ENCODE measurements at places on chromosomes 5 and 9.

- DNase-seq = no peak
Measured at GRCh38 chr5:142529626-142530278, 156.1 kb downstream of the FGF1 start.

- no peak for DNase-seq
Measured at GRCh38 chr5:161040818-161041217, 188.8 kb upstream of the ATP10B start.

DNA sequence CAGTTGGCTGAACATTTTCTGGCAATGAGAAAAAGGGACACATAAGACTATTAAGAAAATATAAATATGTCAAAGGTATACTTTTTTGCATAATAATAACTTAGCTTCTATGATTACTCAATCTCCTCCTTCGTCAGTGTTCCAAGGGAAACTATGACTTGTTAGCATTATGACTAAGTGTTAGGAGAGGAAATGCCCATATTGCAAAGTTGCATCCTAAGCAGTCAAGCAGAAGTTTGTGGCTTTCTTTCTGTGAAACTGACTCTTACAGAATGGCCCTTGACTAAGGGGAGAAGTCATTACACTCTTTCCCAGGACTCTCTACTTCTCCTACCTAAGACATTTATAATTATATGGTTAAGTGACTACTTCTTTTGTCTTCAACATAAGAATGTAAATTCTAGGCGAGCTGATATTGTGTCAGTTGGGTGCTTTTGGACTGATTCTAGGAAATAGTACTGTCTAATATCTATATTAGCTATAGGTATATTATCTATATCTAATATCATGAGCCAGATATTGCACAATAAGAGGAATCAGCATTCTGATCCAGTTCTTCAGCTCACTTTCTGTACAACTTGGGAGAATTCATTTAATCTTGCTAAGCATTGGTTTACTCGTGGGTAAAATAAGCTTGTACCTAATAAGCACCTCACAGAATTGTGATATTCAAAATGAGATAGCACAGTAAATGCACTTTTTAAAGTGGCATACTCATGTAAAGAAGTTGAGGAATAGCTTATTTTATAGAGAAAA is 16.4 kb upstream of the SPINK6 start:
- no peak for DNase-seq

- DNase-seq = no peak
Measured at GRCh38 chr5:68423154-68423811, 207.7 kb downstream of the PIK3R1 start.

- DNase-seq = no peak
Measured at GRCh38 chr9:127418037-127418471, 6.1 kb upstream of the ZNF79 start.

DNA sequence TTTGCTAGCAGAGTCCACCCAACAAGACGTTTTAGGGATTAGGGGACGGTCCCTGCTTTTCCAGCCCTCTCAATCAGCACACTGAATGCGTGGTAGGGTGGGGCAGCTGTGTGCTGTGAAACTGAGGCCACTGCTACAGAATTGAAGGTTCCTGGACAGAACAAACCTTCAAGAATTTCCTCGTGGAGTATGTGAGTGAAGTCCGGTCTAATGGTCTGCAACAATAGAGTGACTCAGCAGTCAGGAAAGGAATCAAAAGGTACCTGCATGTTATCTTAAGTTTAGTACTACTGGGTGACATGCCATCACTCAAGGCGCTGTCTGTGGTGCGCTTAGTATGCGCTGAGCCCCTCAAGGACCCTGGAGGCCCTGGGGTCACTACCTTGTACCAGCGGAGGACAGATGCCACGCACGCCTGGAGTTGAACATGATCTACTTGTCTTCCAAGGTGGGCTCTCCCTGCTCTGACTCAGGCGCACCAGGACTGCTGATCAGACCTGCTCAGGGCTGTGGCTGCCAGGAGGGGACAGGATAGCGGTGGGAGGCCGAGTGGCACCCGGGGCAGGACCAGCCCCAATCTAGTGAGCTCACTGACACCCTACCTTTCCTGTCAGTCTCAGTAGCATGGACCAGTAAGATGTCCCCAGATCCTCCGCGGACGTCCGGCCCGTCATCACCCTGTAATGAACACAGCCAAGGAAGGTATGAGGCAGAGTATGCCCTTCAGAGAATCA is 50.5 kb downstream of the PRRT1B start:
- no peak for DNase-seq

DNA sequence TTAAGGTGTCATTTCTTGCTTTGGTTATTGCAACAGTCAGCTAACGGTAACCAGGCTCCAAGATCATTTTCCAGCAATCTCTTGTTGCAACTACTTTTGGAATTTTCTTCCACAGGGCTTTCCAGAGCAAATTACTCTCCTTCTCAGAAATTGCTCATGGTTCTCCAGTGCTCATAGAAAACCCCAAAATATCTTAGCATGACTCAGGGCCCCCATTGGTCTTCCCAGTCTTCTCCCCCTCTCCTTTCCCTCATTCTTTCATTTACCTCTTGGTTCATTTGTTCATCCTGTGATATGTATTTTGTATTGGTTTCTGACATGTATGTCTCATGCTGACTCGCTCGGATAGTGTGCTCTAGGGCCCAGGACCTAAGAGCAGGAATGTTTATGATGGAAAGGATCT is 35.6 kb downstream of the WWC1 start:
- no peak for DNase-seq

GRCh38 chr9:125513668-125514413 is 193.2 kb downstream of the MAPKAP1 start:
- no peak for DNase-seq

- no peak for DNase-seq
Measured at GRCh38 chr5:113047733-113048652, 71.4 kb downstream of the DCP2 start.

GRCh38 chr5:97854871-97855762 is 672.1 kb upstream of the RIOK2 start:
- DNase-seq = peak; percentile 44

- no peak for DNase-seq
Measured at GRCh38 chr9:113990975-113991471, 87.1 kb downstream of the AMBP start.

DNA sequence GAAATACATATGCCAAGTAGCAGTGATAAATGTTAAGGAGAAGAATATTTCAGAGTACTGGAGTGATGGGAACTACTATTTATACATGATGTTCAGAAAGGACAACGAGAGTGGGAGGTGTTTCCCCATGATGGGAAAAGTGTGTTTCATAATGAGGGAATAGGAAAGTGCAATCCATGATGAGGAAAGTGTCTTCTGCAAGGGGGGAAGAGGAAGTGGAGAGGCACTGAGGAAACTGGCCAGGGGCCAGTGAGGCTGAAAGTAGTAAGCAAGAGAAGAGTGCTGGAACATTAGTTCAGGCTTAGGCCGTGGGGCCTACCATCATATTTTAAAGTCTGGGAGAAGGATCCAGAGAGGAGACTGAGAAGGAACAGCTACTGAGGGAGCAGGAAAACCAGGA is 327.2 kb downstream of the SLF1 start:
- DNase-seq = no peak

Measured in fibroblast of skin of left quadriceps (primary cell).